ENCODE measurements at places on chromosomes 13 and 19. TPM values are rescaled to one million over a fixed set of nuclear protein-coding genes. Genes with fewer than 3 reads are reported as not detected.

DNA sequence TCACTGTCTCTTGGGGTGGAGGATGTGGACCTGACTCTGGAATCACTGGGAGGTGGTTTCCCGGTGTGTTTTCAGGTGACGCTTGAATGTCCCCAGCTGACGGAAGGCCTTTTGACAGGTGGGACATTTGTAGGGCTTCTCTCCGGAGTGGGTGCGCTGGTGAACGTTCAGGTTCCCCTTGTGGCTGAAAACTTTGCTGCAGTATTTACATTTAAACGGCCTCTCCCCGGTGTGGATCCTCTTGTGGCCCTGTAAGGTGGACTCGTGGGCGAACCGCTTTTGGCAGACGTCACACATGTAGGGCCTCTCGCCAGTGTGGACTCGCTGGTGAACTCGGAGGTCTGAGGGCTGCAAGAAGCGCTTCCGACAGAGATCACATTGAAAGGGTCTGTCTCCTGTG lies 7.8 kb downstream of the ZSCAN5B start:
- no peak for DNase-seq

DNA sequence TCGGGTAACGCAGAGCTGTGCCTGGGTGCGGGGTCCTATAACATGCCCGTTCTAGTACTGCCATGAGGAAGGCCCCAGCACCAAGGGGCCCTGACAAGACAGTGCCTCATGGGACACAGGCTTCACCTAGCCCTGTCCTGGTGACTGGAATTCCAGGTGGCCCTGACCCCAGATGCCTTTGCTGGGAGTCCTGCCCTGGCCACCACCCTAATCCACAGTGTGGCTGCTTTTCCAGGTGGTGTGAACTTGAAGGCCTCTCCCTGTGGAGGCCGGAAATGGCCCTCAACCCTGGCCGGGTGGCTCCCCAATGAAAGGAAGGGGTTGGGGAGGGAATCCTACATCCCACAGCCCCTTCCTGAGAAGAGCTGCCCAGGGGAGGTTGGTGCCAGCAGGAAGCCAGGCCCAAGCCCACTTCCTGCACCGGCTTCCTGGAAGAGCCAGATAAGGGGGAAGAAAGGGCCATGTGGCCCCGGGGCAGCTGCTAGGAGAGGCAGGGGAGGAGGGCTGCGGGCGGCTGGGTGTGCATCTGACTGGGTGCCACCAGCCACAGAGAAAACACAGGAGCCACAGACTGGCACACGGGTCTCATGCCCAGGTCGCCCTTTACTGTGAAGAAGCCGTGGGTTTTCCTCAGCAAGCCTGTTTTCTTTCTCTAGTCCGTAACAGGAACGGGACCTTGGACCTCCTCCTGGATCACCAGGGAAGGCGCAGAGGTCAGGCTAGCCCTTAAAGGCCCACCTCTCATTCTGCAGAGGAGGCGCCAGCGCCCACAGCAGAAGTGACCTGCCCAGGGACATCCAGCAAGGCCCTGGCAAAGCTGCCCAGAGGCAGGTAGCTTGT lies 4.7 kb downstream of the LSM4 start:
- DNase-seq: no peak

GRCh38 chr19:45822716-45823115 lies 7.6 kb upstream of the RSPH6A start:
- no peak for DNase-seq

- DNase-seq: no peak
These were observed 420.4 kb downstream of the NDFIP2 start for GRCh38 chr13:79901336-79901735.

DNA sequence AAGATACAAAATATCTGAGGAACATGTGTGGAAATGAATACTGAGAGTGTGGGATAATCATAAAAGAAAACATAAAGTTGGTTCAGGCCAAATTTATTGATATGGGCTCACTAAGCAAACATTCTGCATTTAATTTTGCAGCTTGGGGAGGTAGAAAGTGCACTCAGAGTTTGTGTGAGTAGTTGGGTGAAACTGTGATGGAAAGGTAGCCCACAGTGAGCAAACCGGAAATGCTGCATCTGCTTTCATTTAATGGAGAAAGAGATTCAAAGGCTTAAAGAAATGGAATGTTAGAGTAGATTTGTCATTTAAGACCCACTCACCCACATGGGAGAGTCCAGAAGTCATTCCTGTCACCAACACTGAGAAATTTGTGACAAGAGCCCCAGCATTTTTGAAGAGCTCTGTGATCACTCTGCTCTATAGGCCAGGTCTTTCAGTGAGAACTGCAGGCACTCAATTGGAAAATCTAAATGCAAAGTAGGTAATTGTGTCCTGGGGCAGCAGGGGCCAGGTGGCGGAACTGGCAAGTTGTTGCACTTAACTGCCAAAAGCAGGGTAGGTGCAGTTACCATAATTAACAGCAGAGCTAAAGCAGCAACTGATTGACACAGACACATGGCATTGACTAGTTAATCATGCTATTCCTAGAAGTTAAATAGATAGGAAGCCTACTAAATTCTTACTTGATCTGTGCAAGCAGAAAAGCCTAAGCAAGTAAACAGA lies 1228.3 kb upstream of the PCDH20 start:
- no peak for DNase-seq

DNA sequence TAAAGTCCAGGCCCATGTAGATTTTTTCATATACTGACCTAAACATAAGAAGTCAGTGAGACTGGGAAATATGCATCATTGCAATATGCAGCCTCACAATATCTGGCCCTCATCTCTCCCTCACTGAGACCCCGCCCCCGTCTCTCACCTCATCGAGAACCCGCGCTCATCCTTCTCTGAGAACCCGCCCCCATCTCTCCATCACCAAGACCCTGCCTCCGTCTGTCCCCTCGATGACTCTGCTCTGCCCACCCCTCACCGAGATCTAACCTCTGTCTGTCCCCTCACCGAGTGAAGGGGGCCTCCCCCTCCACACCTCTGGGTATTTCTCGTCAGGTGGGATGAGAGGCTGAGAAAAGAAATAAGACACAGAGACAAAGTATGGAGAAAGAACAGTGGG lies 20.5 kb upstream of the ZNF846 start:
- DNase-seq: no peak

- DNase-seq: no peak
These were observed 10.5 kb downstream of the MYCBP2 start for GRCh38 chr13:77316430-77316829.

- DNase-seq: no peak
These were observed 1518.2 kb upstream of the PCDH20 start for GRCh38 chr13:62933809-62934208.

- no peak for DNase-seq
These were observed 86.9 kb upstream of the DOCK9 start for GRCh38 chr13:99064624-99065234.

DNA sequence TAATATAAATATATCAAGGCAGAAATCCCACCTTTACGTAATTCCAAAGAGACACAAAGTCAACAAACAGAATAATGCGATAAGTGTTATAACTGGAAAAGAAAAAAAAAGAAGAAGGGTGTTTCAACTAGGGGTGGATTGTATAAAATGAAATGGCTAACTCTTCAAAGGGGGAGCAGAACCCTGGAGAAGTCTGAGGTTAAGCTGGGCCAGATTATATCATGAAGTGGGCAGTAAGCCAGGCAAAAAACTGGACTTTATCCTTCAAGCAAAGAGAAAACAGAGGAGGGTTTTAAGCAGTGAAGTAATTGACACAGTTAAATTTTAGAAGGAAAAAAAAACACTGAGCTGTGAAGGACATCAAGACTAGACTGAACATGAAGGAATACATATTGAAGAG lies 41.9 kb downstream of the TBC1D4 start:
- DNase-seq: no peak

DNA sequence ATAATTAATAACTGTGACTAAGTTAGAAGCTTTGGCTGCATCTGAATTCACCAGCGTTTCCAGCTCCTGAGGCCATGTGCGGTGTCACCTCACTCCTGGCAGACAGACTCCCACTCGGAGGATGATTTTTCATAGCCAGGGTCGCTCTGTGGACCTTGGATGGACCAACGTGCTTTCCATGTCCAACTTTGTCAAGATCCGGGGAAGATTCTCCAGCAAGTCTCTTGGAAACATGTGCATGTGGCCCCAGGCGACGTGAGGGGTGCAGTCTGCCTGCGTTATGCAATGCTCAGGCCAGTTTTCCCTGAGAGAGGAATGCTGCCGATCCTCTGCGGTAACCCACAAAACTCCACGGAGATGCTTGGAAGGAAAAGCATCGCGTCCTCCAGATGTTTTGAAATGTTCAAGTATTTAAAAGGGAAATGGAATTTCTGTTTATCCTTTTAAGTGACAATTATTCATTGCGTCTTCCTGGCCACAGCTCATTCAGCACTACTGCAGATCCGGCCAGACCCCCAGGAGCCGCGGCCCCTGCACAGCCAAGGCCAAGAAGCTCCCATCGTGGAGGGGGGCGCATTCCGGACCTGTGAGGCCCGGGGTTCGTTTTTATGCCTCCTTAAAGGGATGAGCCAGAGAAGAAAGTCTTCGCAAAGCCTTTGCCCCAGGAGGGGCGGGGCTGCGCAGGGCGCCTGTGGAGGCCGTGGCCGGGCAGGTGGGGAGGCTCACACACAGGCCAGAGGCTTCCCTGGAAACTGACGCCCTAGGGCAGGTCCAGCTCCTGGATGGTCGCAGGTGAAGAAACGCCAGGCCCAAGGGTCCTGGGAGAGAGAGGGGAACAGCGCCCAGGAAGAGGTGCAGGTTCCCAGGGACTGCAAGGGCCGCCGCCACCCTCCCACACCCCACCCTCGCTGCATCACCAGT lies 46.0 kb downstream of the C13orf46 start:
- DNase-seq: no peak

GRCh38 chr13:108919036-108919907 lies 289.9 kb downstream of the MYO16 start:
- DNase-seq: no peak

DNA sequence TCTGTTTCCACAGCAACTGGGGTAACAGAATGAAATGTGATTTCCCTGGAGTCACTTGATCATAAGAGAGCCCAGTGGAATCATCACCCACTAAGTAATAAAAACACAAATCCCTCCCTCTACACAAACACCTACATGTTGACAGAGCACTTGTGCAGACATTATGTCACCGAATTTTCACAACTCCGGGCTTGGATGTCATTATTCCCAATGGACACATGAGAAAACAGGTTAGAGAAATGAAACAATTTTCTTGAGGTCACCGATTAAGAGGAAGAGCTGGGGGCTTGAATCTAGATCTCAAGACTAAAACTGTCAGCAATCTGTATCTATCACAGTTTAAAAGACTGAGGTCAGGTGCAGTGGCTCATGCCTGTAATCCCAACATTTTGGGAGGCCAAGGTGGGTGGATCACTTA lies 3.1 kb downstream of the XRCC1 start:
- no peak for DNase-seq

DNA sequence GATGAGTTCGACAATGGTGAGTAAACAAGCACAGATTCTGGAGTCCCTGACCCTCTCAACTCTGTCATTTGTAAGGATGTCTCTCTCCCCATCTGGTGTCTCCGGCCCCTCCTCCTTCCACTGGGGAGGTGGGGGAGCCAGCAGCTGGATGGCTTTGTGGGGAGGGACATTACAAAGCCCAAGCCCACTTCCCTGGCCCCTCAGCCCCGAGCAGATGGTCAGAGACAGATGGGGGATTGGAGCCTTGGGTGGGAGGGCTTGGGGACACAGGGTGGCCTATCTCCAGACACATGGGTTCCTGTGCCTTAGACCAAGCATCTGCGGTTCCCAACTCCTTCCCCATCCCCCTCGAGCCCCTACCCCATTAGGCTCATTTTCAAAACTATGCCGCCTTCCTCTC lies 2.5 kb downstream of the TIMM50 start:
- no peak for DNase-seq

GRCh38 chr13:94154367-94154766 lies 325.1 kb downstream of the DCT start:
- DNase-seq: no peak

GRCh38 chr13:37138926-37139325 lies 33.5 kb upstream of the CSNK1A1L start:
- no peak for DNase-seq

DNA sequence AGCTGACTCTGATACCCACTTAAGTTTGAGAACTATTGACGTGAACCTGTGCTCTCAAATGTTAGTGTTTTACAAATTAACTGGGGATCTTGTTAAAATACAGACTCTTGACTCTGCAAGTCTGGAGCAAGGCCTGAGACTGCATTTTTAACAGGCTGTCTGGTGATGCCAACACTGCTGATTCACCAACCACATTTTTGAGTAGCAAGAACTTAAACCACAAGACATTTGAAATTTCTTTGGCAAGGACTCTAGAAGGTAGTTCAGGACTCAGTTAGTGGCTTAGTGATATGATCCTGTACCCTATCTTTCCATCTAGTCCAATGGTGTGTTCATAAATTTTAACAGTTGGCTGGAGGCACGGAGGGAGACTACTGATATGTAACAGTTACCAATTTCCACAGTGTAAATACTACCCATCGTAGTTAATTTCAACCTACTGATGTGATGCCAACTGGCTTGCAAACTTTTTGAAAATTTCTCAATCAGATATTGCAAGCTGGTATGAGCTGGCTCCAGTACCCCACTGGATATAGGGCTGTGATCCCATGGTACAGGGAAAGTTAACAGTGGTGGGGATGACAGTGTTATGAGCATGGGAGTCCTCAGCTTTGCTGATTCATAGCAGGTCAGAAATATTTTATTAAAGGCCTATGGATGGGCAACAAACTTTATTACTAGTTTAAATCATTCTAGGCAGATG lies 255.1 kb downstream of the TBC1D4 start:
- DNase-seq: no peak

GRCh38 chr19:35879770-35880317 lies 11.5 kb downstream of the APLP1 start:
- peak; percentile 80 for DNase-seq

- DNase-seq: no peak
These were observed 764.4 kb downstream of the LIG4 start for GRCh38 chr13:107450931-107451330.

DNA sequence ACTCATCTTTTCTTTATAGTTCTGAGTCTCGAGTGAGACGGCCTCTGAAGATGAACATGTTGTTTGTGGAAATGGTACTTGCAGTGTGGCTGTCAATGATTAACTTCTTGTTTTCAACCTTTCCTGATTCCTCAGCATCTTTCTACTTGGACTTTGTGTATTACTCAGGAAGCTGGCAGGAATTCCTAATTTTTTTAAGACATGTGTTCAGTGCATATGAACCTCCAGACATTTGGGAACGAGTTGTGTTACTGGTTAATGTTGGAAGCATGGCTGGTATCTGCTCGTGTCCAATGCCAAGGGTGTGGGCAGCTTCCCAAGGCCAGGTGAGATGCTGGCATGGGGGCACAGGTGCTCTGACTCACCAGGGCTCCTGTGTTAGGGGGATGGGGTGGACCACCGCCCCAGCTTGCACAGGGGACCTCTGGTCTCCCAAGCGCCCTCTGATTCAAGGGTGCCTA lies 61.1 kb upstream of the MCF2L start:
- no peak for DNase-seq

- DNase-seq: no peak
These were observed 702 bp downstream of the PTH2 start for GRCh38 chr19:49422407-49423070.

The ADGRL1 gene
- polyA plus RNA-seq: 31.4 TPM

The KCNN1 gene
- 6.9 TPM for polyA plus RNA-seq

The S1PR4 gene
- polyA plus RNA-seq: 0.43 TPM

The CYP4F2 gene
- 0.13 TPM for polyA plus RNA-seq

The ZNF274 gene
- polyA plus RNA-seq: 25.8 TPM

The PGLYRP1 gene
- 0.78 TPM for polyA plus RNA-seq

The ATXN8OS gene
- polyA plus RNA-seq: 0.66 TPM

The FLT3LG gene
- polyA plus RNA-seq: 4.0 TPM

The MISP gene
- 9.3 TPM for polyA plus RNA-seq

The RGS9BP gene
- polyA plus RNA-seq: 0.33 TPM

The ACTMAP gene
- polyA plus RNA-seq: 21.1 TPM

The OBI1 gene
- 23.4 TPM for polyA plus RNA-seq
